ENCODE measurements at places on chromosomes 11 and 22. TPM values are rescaled to one million over a fixed set of nuclear protein-coding genes. Genes with fewer than 3 reads are reported as not detected.

Gene KDM4E
- total RNA-seq, result not detected

Gene SLC5A4
- total RNA-seq, result 0.98 TPM

Gene LTO1
- 13.3 TPM for total RNA-seq

Gene MRGPRX3
- total RNA-seq, result not detected

Gene PGAP2
- 9.3 TPM for total RNA-seq

Gene RFPL3
- total RNA-seq, result not detected

Gene LRP4
- 2.9 TPM for total RNA-seq

Gene DKK3
- total RNA-seq, result 8.7 TPM

Gene LSP1
- 34.4 TPM for total RNA-seq

Gene OR52E8
- not detected for total RNA-seq

Gene C22orf31
- not detected for total RNA-seq

Gene PTPN5
- total RNA-seq, result 0.44 TPM

Gene ANO1
- 3.8 TPM for total RNA-seq

Gene TMEM45B
- not detected for total RNA-seq

Gene ZNF280A
- not detected for total RNA-seq

Gene MTFP1
- 15.3 TPM for total RNA-seq

Gene TAF1D
- 134 TPM for total RNA-seq

Gene GAL3ST1
- total RNA-seq, result 0.66 TPM

Gene UPK2
- total RNA-seq, result not detected

Gene P4HA3
- not detected for total RNA-seq

Gene HPS5
- 35.1 TPM for total RNA-seq

Gene HEPN1
- total RNA-seq, result not detected

Gene GGTLC2
- total RNA-seq, result not detected

Gene RFPL2
- not detected for total RNA-seq

Gene HEPACAM
- 62.0 TPM for total RNA-seq

Gene OR5P2
- not detected for total RNA-seq

Gene EFEMP2
- total RNA-seq, result 85.2 TPM

Gene MS4A3
- not detected for total RNA-seq

Gene TSSK2
- not detected for total RNA-seq
